ENCODE measurements at places on chromosomes 11 and 22. TPM values are rescaled to one million over a fixed set of nuclear protein-coding genes. Genes with fewer than 3 reads are reported as not detected.

- DNase-seq, result no peak
These were observed 4.3 kb upstream of the TMEM132A start for GRCh38 chr11:60919956-60920355.

Gene LRRC74B
- total RNA-seq, result 0.11 TPM

DNA sequence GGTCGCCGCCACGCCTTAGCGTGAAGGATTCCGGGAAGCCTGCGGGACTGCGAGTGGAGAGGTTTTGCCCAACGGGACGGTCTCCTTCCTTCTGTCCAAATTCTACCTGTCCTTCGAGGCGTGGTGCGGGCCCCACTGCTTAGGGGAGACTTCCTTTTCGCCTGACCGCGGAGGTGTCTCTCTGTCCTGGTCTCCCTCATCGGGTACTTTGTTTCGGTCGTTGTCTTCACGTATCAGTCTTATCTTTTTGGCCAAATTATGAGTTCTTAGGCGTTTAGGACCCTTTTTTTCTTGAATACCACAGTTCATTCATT lies 388 bp downstream of the HINFP start:
- DNase-seq, result no peak

Gene IRAG1
- total RNA-seq, result not detected

Gene OR2AG2
- total RNA-seq, result not detected
